ENCODE measurements at places on chromosomes 7 and 10. TPM values are rescaled to one million over a fixed set of nuclear protein-coding genes. Genes with fewer than 3 reads are reported as not detected.

Gene FZD8
- 26.5 TPM for total RNA-seq

Gene IL15RA
- 49.6 TPM for total RNA-seq

Gene GIMAP4
- total RNA-seq: not detected

Gene SH2B2
- total RNA-seq: 16.5 TPM

Gene TRPV5
- total RNA-seq: not detected

Gene SPDYE2B
- not detected for total RNA-seq

Gene MYL10
- total RNA-seq: not detected

Gene SLC13A4
- total RNA-seq: not detected

Gene TMEM270
- total RNA-seq: not detected

Gene PLEKHS1
- not detected for total RNA-seq

Gene LRGUK
- total RNA-seq: not detected

Gene TSPAN12
- 45.3 TPM for total RNA-seq

Gene ENKUR
- not detected for total RNA-seq

Gene ARHGAP22
- total RNA-seq: 3.5 TPM

Gene ZNF117
- 0.81 TPM for total RNA-seq

Gene NPC1L1
- not detected for total RNA-seq

Gene ANKRD30A
- not detected for total RNA-seq

Gene CREB5
- 15.2 TPM for total RNA-seq

Gene PROSER2
- 84.9 TPM for total RNA-seq

Gene HMX2
- not detected for total RNA-seq

Gene IFIT1B
- not detected for total RNA-seq

Gene ASZ1
- not detected for total RNA-seq

Gene EPO
- total RNA-seq: not detected

Gene GPR141
- not detected for total RNA-seq

Gene COBL
- total RNA-seq: 1.3 TPM

Gene RSPH10B
- total RNA-seq: not detected

Gene TAC1
- total RNA-seq: not detected

Gene SPDYE9
- total RNA-seq: not detected

Gene PPP1R17
- not detected for total RNA-seq

Gene HGF
- not detected for total RNA-seq

Gene PHKG1
- total RNA-seq: 1.3 TPM

Gene NSUN6
- total RNA-seq: 1.0 TPM

Gene LEP
- not detected for total RNA-seq

Gene ST8SIA6
- not detected for total RNA-seq

Gene HKDC1
- 52.3 TPM for total RNA-seq

Gene C10orf67
- total RNA-seq: 0.14 TPM

Gene VPS37D
- total RNA-seq: 4.5 TPM

Gene NKX1-2
- not detected for total RNA-seq

Gene PVRIG
- total RNA-seq: 1.4 TPM

Gene STEAP2
- total RNA-seq: 7.8 TPM

Gene GARIN1A
- total RNA-seq: not detected

Gene C7orf33
- not detected for total RNA-seq

Gene LIPJ
- not detected for total RNA-seq

Gene ZNF467
- total RNA-seq: 1.4 TPM

Data from Caki2 (cell line).